ENCODE measurements at places on chromosomes 2 and 18.

GRCh38 chr2:175206866-175207265, 25.4 kb upstream of the ATP5MC3 start:
- DNase-seq: no peak

DNA sequence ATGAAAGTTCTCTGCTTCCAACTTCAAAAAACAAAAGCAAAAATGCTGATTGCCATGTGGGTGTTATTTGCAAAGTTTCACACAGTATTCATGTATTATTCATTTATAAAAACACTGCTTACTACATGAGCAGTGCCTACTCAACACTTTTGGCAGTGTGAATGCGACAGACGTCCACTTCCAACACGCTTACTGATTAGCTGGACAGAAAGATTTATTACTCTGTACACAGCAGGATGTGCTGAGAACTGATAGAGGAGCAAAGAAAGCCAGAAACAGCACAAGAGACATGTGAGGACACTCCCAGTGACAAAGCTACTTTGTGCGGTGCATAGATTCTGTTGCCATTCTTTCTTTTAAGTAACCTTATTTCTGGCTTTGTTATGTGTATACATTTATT, 258.8 kb downstream of the DLGAP1 start:
- DNase-seq: no peak

- DNase-seq: no peak
These were observed 56.6 kb upstream of the AGPS start for GRCh38 chr2:177335917-177336450.

- DNase-seq: no peak
These were observed 167.0 kb upstream of the HDAC4 start for GRCh38 chr2:239567786-239568185.

GRCh38 chr2:173696274-173696673, 268.9 kb downstream of the SP3 start:
- no peak for DNase-seq

GRCh38 chr2:181374781-181375675, 82.2 kb upstream of the ITGA4 start:
- DNase-seq: no peak

- DNase-seq: no peak
These were observed 59.2 kb upstream of the IL1R1 start for GRCh38 chr2:102083393-102083703.

- DNase-seq: no peak
These were observed 5.6 kb upstream of the LRATD1 start for GRCh38 chr2:14626873-14627272.

GRCh38 chr18:77777163-77777562, 527.5 kb downstream of the GALR1 start:
- no peak for DNase-seq

GRCh38 chr2:174490051-174490450, 3.2 kb upstream of the GPR155 start:
- DNase-seq: no peak

- DNase-seq: no peak
These were observed 34.8 kb upstream of the CCDC102B start for GRCh38 chr18:68763083-68763482.

GRCh38 chr2:200065477-200065876, 110.1 kb downstream of the MAIP1 start:
- no peak for DNase-seq

DNA sequence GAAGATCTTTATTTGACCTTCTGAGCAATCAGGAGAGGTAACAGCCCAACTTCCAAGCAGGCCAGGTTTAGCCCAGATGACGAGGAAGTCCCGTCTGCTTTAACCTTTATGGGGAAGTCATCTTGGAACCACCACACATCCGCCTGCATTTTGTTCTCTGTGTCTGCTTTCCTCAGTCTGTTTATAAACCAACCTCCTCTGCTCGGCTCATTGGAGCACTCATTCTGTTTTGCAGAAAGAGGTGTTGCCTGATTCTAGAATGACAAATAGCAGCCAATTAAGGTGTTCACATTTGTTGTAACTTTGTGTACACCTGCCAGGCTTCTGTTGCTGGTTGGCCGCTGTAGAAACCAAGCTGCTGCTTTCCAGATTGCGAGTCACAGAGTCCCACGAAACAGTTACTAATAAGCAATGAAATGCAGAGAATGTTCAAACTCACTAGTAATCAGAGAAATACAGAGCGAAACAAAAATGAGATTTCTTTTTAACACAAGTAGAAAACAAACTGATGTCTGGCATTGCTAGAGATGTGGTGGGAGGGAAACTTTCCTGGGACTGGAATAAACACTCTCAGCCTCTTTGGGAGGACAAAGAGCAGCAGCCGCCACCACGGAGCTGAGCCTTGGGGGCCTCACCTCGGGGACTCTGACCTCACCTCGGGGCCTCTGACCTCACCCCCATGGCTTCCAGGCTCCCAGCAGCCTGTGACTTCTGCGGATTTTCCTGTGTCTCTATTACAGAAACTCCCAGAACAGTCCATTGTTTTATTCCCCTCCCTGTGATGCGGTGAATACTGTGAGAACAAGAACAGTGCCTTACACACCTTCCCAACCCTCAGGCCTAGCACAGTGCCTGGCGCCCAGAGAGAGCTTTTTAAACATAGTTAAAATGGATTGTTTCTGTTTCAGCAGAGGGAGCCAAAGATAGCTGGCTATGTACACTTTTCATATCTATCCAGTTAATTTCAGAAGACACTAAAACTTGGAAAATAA, 64.0 kb downstream of the MBP start:
- DNase-seq: no peak

DNA sequence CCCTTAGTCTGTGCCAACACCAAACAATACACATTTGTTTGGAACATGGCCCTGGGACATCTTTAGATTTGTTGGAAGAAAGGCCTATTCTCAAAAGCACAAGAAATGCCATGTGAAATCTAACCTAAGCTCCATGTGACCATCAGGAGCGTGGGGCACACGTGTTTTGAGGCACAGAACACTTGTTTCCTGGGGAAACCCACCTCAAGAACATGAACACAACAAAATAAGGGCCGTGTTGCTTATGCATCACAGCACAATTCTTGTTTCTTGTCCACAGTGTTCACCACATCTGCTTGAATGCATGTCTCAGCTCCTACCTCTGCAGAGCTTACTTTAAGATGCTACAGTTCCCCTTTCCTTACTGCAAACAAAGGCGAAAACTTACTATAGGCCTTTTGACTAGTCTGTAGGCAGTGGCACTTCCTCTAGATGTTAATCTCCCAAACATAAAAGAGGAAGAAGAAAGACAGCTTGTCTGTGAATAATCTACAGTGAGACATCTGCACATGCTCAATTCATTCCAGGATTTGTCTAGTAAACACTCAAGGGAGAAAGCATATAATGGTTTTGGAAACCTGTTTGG, 165.0 kb downstream of the ANKRD44 start:
- peak; percentile 28 for DNase-seq

- DNase-seq: no peak
These were observed 243.4 kb downstream of the LDLRAD4 start for GRCh38 chr18:13461936-13462335.

DNA sequence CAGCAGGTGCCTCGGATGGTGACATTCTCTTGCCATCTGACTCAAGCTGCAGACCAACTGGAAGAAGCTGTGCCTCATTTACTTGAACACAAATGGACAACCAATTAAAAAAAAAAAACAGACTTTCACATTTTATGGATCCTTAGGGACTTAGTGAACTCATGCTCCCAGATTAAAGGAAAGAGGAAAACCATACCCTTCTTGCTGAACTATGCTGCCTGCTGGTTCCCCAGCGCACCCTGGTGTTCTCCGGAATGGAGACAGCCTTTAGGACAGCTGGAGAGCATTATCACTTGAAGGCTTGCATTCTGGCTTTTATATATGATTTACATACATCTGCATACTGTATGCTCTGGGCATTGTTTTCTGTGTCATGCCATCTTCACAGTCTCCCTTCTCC, 370.7 kb downstream of the SLC4A3 start:
- no peak for DNase-seq

GRCh38 chr2:122707224-122707824, 951.9 kb downstream of the TSN start:
- DNase-seq: no peak

DNA sequence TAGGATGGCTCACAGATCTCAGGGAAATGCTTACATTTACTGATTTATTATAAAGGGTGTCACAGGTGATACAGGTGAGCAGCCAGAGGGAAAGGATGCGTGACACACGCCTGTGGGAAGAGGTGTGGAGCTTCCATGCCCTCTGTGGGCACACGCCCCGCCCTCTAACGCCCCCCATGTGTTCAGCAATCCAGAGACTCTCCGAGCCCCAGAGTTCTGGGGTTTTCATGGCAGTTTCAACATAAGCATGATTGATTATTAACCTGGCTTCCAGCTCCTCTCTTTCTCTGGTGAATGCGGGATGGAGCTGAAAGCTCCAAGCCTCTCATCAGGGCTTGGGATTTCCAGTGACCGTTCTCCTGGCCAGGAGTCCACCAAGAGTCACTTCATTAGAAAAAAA, 34.3 kb upstream of the ODC1 start:
- DNase-seq: no peak

GRCh38 chr2:37377187-37377532, 32.7 kb downstream of the QPCT start:
- no peak for DNase-seq

DNA sequence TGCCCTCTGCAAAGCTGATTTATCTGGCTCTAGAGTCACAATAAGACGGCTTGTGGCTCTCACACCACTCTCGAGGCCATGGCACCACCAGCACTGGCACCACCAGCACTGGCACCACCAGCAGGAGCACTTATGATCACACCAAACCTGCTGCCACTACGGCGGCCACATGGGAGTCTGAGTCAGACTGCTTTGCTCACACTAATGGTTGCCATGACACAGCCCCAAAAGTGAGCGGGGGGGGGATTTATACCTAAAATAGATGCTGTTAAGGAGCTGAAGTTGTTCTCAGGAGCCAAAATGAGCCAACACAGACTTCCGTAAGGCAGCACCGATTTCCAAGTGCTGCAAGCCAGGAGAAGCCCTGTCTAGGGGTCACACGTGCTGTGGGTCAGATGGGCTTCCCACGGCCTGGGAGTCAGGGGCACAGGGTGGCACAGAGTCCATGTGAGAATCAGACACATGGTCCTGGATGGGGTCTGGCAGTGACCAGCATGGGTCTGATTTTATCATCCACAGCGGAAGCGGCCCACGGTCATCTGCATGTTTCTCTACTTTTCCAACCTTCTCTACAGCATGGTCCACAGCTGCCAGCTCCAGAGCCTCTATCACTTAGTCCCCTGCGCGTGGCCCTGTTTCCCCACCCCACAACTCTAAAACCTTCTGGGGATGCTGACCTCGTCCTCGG, 16.7 kb downstream of the DNMT3A start:
- DNase-seq: no peak

- DNase-seq: no peak
These were observed 354.9 kb upstream of the CDH20 start for GRCh38 chr18:60978338-60978737.

- no peak for DNase-seq
These were observed 287.3 kb downstream of the CMPK2 start for GRCh38 chr2:6578416-6578815.

DNA sequence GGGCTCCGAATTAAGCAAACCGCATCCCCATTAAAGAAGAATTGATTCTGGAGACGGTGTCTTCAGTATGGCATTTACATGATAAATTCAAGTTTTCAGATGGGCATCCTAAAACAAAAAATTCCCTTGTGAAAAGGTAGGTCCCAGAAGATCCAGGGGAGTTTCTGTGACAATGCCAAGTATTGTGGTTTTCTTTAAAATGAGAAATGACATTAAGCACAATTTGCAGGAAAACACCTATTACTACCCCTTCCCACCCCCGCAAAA, 689 bp upstream of the YWHAQ start:
- no peak for DNase-seq

DNA sequence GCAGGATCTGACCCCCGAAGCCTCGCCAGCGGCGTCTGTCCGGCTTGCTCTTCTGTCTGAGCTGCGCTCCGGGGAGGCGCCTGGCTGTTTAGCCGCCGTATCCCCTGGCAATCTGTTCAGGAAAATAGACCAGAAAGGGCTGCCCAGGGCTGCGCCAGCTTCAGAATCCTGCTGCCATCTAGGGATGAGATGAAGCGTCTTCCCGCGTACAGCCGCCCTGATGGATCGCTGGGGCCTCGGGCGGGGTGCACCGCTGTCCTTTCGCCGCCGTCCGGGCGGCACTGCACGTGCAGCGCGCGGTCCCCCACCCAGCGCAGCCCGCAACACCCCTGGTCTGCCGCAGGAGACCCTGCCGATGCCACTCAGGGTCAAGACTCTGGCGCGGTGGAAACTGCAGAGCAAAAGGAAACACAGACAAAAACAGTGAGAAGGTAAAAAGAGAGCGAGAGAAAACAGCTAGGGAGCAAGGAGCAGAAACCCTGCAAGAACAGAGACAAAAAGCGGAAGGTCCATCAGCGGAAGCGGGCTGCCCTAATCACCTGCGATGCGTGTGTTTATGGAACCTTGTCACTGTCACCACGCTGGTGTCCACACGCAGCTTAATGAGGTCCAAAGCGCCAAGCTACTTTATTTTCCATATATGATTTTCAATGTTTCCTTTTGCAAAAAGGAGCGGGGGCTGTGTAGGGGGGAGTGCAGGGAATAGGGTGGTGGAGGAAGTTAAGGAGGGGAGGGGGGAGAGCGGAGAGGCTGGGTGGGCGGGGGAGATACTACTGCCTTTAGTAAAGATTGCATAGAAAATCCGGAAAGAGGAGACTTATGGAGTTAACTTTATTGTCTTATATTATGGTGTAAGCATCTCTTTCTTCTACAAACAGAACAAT, 2113.3 kb upstream of the PIK3C3 start:
- no peak for DNase-seq

DNA sequence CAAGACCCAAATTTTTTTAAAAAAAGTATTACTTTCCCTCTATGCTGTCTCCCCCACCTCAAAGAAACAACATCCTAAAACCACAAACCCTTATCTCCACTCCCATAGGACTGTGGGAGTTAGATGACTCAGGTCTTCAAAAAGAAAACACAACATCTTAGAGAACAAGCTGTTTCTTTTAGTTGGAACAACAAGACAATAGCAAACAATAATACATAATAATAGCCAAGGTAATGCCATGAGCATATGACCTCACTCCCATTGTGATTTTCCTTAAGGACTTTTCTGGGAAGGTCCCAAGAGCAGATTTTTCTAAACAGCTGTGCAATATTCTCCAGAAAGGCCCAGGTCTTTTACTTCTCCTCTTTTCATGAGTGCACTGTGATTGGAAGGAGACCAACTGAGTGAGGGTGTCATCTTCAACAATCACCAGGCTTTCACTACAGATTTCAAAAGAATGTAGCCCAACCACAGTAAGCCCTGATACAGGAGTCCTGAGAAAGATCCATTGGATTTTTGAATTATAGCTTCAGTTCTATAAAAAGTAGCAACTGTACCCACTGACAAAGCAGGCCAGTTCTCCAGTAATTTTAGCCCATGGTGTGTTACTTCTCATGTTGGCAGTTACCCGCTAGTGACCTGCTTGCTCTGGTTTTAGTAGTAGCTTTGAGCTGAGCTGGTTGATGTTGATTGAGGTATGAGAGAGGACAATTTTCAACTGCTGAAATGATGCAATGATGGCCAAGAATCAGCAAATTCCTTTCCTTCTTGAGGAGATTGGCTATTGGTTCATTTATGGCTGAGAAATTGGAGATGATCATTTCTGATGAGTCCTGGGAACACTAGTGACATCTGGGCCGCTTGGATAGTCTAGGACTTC, 144.5 kb upstream of the TCF4 start:
- DNase-seq: no peak

- DNase-seq: no peak
These were observed 170.0 kb downstream of the DNAH7 start for GRCh38 chr2:195898505-195899191.

Measured in CD8-positive, alpha-beta T cell (primary cell).